Smooth muscle cell of the umbilical artery (primary cell): ENCODE measurements at places on chromosomes 12 and 14. TPM values are rescaled to one million over a fixed set of nuclear protein-coding genes. Genes with fewer than 3 reads are reported as not detected.

KCNJ8 gene
- 1.8 and 6.2 TPM in 2 replicates for total RNA-seq

LMO3 gene
- total RNA-seq, result 0.14 and 2.1 TPM in 2 replicates

TIMELESS gene
- 3.6 and 9.3 TPM in 2 replicates for total RNA-seq

CRY1 gene
- total RNA-seq, result 11.3 and 18.9 TPM in 2 replicates

HSPB8 gene
- total RNA-seq, result 23.5 and 26.0 TPM in 2 replicates

KCNH5 gene
- total RNA-seq, result under 0.01 TPM in 1 of 2 replicates, not detected in the other

ZC2HC1C gene
- total RNA-seq, result 0.60 and 0.89 TPM in 2 replicates

FAM186B gene
- under 0.01 and 0.09 TPM in 2 replicates for total RNA-seq

IL22 gene
- total RNA-seq, result not detected in 2 replicates

PAH gene
- not detected in 2 replicates for total RNA-seq

RHOF gene
- 11.0 and 13.5 TPM in 2 replicates for total RNA-seq

TMEM179 gene
- total RNA-seq, result 0.18 TPM in 1 of 2 replicates, not detected in the other

TMPRSS12 gene
- total RNA-seq, result not detected in 2 replicates

CMA1 gene
- not detected in 2 replicates for total RNA-seq

ITGA5 gene
- 496 and 868 TPM in 2 replicates for total RNA-seq

STAT2 gene
- 173 and 265 TPM in 2 replicates for total RNA-seq

PMCH gene
- total RNA-seq, result not detected in 2 replicates

IFNG-AS1 gene
- total RNA-seq, result not detected in 2 replicates

SYNDIG1L gene
- not detected in 2 replicates for total RNA-seq
